ENCODE measurements at places on chromosomes 3 and 15.

- peak; percentile 12 for DNase-seq
Observed at GRCh38 chr3:121883507-121883906, 10.7 kb upstream of the SLC15A2 start.

- no peak for DNase-seq
Observed at GRCh38 chr3:78764634-78765033, 1003.2 kb downstream of the ROBO1 start.

GRCh38 chr3:186705882-186706780, 11.0 kb upstream of the KNG1 start:
- peak; percentile 2 for DNase-seq

DNA sequence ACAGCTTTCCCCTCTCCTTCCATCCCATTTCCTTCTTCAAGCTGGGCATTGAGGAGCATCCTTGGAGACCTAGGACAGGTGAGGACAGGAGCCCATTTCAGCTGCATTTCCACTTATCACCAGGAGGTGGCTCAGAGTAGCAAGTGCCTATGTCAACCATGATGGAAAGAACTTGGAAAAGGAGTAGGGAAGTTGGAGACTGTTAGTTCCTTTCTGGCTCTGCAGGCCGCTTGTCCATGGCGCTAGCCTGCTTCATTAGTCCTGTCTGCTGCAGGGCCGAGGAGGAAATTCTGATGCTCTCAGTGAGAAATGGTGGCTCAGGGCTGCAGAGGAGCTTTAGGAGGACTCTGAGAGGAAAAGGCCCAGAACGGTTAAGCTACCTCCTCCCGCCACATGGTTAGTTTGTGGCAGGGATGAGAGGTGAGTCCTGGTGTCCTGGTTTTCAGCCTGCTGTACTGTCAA, 7.0 kb upstream of the CD276 start:
- peak; percentile 47 for DNase-seq

DNA sequence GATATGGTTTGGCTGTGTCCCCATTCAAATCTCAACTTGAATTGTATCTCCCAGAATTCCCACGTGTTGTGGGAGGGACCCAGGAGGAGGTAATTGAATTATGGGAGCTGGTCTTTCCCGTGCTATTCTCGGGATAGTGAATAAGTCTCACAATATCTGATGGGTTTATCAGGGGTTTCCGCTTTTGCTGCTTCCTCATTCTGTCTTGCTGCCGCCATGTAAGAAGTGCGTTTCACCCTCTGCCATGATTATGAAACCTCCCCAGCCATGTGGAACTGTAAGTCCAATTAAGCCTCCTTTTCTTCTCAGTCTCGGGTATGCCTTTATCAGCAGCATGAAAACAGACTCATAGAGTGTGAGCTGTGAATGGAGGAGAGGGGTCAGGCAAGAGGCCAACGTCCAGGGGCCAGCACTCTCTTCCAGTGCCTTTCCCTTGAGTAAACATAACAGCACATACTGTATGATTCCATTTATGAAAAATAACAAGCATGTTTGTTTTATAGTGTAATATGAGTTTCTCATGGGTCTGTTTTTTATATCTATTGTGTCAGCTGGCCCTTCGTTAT, 16.3 kb upstream of the LCTL start:
- no peak for DNase-seq

- no peak for DNase-seq
Observed at GRCh38 chr3:58164906-58165821, 45.6 kb downstream of the DNASE1L3 start.

GRCh38 chr3:52350981-52351761, 35.1 kb downstream of the DNAH1 start:
- no peak for DNase-seq

- no peak for DNase-seq
Observed at GRCh38 chr3:191362037-191362436, 31.7 kb upstream of the UTS2B start.

Data from LHCN-M2 (cell line).